Right lobe of liver (tissue), 6 donors: ENCODE measurements at places on chromosomes 13 and 19. TPM values are rescaled to one million over a fixed set of nuclear protein-coding genes. Genes with fewer than 3 reads are reported as not detected.

Gene LGALS14
- not detected for total RNA-seq

Gene PCDH17
- total RNA-seq, result 0.83 TPM

Gene ADPRHL1
- 1.6 TPM for total RNA-seq

Gene FSD1
- 0.19 TPM for total RNA-seq

Gene FUT6
- total RNA-seq, result 9.7 TPM

Gene UQCRFS1
- total RNA-seq, result 23.9 TPM

Gene CEACAM16
- total RNA-seq, result not detected

Gene LENG1
- total RNA-seq, result 3.5 TPM

Gene IGLON5
- total RNA-seq, result 0.62 TPM

Gene IFNL2
- total RNA-seq, result not detected

Gene NCR1
- total RNA-seq, result 0.93 TPM

Gene LENG9
- total RNA-seq, result 1.5 TPM

Gene ZNF98
- total RNA-seq, result not detected

Gene EBI3
- total RNA-seq, result 1.5 TPM

Gene DCT
- total RNA-seq, result 0.11 TPM

GRCh38 chr19:1655987-1656608 lies 3.7 kb upstream of the TCF3 start:
- peak; percentile 19 for DNase-seq

- DNase-seq, result no peak
Observed at GRCh38 chr19:35261356-35262100, 7.2 kb upstream of the USF2 start.

- DNase-seq, result no peak
Observed at GRCh38 chr19:50263176-50263575, 59.8 kb downstream of the MYH14 start.

DNA sequence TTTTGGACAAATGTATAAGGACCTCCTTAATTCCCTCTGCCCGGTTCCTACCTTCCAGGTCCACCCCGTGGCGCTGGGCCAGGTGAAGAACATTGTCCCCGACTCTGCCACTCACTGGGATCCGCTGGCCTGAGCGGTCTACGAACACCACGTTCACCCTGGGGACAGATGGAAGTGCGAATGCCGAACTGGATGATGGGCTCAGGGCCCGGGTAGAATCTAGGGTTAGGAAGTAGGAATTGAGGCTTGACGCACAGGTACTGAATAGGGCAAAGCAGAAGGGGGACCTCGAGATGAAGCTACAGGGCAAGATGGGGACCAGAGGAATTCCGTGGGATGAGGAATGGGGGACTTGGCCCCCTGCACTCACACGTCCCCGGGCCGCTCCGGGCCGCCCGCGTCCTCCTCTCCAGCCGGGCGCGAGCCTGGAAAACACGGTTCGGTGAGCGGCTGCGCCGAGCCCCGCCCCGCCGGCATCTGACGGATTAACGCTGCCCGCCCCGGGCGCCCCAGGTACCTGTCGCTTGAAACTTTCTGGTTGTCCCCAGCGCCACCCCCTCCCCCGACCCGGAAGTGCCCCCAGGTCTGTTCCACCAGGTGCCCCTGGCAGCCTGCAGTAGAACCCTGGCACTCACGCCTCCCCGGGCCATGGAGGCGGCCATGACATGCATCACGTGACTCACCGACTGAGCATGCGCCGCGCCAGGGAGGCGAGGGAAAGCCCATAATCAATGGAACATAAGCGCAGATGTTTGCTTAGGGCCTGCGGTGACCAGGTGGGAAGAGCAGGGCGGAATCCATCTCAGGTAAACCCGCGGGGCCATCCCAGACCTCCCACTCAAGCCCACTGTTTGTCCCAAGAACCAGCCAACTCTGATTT lies at the start of gene FDX2:
TSS of gene FDX2 (minus strand) at position 681 of the 880 bp plus-strand sequence. CDS start at position 662, 19 bp downstream.
- peak; percentile 94 for DNase-seq

- no peak for DNase-seq
Observed at GRCh38 chr13:39448834-39449233, 154.2 kb downstream of the LHFPL6 start.

- DNase-seq, result peak; percentile 89
Observed at GRCh38 chr19:7636691-7637373, at the start of gene STXBP2. STXBP2 (plus strand) TSS chr19:7637110; CDS start chr19:7637150, 40 bp downstream.

- DNase-seq, result peak; percentile 50
Observed at GRCh38 chr19:16293118-16294091, 31.2 kb upstream of the KLF2 start.

DNA sequence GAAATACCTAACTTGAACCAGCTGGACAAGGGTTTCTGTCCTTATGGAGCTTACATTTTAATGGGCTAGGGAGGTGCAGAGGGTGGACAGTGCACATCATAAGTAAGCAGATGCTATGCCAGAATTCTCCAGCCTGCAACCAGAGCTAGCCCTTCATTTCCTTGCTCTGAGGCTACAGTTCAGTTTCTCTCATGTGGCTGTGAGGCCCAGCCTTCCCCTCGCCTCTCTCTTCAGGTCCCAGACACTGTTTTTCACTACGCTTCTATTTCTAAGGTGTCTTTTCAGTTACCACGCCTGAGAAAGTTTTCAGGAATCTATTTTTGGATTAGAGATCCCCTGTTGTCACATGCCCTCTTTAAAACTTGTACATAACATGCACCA lies 141.9 kb downstream of the PCCA start:
- no peak for DNase-seq

DNA sequence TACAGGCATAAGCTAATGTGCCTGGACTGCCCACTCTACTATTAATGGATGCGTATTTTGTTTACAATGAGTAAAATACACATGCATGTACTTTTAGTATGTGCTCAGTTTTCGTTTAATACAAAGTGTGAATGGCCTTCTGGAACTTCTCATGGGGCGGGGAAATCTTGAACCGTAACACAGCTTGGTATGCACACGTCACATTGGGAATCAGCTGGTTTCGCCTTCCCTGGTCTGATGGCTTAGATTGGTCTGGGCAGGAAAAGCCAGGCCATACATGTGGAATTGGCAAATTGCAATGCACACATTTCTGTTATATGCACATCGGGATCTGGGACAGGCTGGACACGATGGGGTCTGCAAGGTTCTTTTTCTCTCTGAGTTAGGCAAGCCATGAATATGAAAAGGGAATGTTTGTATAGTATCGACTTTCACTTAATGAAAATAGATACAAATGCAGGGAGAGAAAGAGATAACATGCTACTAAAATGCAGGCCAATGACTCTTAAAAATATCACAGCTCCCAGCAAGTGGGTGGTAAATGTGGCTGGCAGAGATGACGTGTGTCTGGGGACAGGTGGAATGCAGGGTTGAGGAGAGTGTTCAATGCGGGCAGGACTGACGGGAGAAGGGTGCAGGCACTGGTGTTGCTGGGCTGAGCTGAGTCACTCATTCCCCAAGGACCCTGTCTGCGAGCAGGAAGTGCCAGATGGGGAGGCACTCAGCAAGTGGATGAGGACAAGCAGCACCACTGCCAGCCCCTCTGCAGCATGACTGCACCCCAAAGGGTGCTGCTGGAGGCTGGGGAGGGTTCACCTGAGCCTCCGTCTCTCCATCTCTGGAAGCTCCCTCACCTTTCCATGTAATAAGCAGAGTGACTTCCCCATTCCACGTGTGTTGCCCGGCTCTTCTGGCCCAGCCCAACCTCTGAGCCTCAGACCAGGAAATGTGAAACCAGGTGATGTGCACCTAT lies 204.0 kb upstream of the GPR12 start:
- DNase-seq, result no peak

- no peak for DNase-seq
Observed at GRCh38 chr13:42745655-42746054, 35.7 kb upstream of the FAM216B start.

GRCh38 chr13:102742506-102742905 lies 31.1 kb downstream of the TEX30 start:
- DNase-seq, result no peak

GRCh38 chr13:113876346-113877148 lies 12.7 kb upstream of the GAS6 start:
- DNase-seq, result no peak

GRCh38 chr19:29328586-29328985 lies 115.6 kb upstream of the UQCRFS1 start:
- no peak for DNase-seq

GRCh38 chr19:10433131-10433536 lies 12.8 kb downstream of the PDE4A start:
- no peak for DNase-seq

GRCh38 chr19:41535029-41535622 lies 40.8 kb upstream of the CEACAM21 start:
- DNase-seq, result no peak

GRCh38 chr13:83876546-83876945 lies 5.7 kb downstream of the SLITRK1 start:
- no peak for DNase-seq
